CD4-positive, alpha-beta T cell treated with Interleukin-2 at 100 ng/mL for 4 hours (primary cell): ENCODE measurements at places on chromosomes 12 and 14.
A peak's percentile ranks its signal among the peaks of the same experiment; 100 is the strongest.

- DNase-seq: no peak
Observed at GRCh38 chr12:12661086-12661856, 34.7 kb downstream of the GPR19 start.

GRCh38 chr14:34593740-34594375 is 36.1 kb downstream of the SNX6 start:
- DNase-seq: no peak

DNA sequence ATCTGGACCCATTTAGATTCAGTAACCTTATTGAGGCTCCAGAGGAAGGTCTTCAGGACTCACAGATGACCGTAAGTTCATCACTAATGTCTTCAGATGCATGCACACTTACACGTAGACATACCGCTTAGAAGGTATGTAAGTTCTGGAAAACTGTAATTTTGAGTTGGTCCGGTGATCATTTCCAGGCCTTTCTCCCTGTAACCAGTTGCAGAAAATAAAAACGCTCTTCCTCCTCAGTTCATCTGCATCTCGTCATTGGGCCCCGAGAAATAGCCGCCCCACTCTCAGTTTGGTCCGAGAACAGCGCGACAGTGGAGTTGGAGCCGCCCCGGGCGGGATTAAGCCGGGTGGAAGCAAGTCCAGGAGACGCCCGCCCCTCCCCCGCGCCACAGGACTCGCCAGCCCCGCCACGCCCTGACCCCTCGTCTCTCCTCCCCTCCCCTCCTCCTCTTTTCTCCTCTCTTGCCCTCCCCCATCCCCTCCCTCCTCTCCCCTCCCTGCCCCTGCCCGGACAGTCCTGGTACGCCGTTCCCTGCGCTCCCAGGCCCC is 83.7 kb downstream of the TNFAIP2 start:
- DNase-seq: no peak

GRCh38 chr14:97485201-97485600 is 688.0 kb downstream of the VRK1 start:
- DNase-seq: no peak

- no peak for DNase-seq
Observed at GRCh38 chr14:105855893-105856675, 329.7 kb downstream of the TMEM121 start.

DNA sequence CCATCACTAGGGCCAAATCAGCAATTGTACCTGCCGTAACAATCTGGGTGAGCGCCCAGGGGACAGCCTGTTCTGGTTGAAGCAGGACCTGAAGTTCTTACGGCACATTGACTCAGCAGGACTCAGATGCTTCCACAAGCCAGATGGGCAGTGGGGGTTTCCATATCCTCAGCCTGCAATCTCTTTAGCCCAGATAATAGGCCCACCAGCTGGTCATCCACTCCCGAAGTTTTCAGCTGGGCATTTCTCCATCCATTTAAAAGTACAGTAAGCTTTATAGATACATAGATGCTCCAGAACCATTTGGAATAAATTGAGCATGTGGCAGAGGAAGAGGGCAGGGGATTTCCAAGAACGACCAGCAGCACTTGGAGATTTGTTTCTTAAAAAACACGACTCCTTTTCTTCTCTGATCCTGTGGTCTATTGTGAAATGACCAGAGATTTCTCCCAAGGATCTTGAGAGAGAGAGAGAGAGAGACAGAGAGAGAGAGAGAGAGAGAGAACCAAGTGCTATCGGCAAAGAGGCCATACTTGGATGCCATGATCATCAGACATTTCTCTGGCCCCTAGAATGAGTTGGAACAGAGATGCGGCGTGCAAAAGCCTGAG is 74.8 kb upstream of the PLXNC1 start:
- DNase-seq: no peak

DNA sequence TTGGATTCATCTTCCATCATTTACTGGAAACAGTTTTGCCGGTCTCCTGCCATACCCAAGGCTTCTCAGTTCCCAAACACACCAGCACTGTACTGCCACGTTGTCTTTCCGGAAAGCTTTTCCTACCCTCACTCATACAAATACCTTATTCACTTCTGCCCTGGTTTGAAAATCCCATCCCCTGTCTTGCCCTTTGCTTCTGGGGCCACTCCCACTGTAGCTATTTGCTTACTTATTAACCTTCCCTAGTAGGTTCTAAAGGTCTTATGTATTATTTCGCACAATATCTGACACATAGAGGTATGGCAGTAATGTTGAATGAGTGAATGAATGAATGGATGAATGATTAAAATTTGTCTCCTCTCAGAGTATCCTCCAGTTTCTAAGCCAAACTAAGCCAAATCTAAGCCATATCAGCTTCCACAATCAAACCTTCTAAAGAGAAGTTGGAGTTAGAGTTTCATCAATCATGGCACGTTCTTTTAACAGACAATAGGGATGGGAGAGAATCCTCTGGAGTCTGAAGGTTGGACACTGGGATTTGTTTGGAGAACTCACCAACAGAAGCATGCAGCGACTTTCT is 18.6 kb downstream of the TSPAN8 start:
- DNase-seq: no peak

DNA sequence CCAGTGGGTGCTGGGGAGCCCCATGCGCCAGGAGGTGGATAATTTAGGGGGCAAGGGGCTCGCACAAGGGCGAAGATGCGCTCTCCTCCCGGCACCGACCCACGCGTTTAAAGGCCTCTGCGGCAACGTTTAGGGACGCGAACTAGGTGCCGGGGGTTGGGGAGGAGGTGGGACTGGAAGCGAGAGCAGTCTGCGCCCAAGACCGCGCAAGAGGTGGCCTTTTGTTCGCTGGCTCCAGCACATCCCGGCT is 1.3 kb downstream of the SLC38A1 start:
- DNase-seq: no peak

DNA sequence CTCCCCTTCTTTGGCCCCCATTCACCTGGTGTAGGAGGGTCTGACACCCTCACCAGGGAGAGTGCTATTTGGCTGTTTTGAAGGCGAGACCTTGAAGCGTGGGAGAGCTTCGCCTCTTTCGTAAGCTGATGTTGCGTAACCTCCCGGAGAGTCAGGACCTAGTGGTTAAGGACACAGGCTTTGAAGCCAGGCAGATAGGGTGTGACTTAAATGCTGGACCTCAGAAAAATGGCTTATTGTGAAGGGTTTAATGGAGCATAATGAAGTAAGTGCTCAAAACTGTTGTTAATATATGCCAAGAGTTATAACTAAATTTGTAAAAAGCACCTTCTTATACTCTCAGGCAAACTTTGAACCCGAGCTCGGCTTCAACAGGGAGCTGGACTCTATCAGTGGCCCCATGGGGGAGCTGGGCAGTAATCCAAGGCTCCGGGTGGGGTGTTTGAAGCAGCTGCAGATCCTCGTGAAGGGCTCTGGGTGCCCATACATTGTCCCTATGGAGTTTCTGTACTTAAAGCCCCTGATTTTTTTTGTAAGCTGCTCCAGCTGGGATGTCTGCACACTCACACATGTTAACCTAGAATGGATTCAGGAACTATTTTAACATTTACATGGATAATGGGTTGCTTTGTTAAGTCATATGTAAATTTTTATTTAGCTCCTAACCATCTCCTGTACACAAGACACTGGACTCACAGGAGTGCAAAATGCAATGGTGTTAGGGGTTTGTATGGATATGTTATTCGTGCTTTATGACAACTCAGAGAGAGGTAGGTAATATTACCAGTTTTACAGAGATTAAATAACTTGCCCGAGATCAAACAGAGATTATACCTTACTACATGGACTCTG is 26.0 kb downstream of the PPFIBP1 start:
- DNase-seq: no peak

DNA sequence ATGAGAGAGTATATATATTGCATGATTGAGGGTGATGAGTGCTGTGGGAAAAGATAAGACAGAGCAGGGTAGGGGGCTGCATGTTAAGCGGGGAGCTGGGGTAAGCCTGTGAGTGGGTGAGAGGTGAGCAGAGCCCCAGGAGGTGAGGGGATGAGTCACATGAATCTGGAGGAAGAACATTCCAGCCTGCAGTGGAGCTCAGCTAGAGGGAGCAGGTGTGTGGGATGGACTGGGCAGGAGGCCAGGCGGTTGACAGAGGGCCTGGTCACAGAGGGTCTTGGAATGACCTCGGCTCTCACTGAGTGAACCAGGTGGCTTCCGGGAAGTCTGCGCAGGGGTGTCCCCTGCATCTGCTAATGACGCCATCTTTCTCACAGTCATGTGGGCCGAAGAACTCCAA is 44.4 kb downstream of the GIT2 start:
- DNase-seq: no peak

- DNase-seq: no peak
Observed at GRCh38 chr14:93969082-93969828, 7.1 kb downstream of the ASB2 start.

- peak; percentile 30 for DNase-seq
Observed at GRCh38 chr12:12717586-12718380, 615 bp downstream of the CDKN1B start.

DNA sequence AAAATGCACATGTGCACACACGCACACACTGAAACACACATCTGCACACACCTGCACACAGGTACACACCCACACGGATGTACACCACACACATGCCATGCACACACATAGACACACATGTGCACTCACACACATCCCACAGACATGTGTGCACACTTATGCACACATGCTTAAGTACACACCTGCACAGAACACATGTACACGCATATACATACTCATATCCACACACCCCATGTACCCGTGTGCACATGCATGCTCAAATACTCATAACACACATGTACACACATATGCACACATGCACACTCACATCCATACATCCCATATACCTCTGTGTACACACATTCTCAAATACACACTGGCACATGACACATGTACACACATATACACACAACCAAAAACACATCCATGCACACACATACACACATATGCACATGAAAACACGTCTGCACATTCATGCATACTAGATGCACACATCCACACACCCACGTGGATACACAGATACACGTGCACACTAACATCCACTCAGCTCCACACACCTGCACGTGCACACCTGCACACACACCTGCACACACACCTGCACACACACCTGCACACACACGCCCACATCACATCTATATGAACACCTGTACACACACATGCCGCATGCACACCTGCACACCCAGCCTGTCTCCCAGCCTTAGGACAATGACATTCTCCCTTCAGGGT is 336.7 kb downstream of the ADGRD1 start:
- DNase-seq: no peak

DNA sequence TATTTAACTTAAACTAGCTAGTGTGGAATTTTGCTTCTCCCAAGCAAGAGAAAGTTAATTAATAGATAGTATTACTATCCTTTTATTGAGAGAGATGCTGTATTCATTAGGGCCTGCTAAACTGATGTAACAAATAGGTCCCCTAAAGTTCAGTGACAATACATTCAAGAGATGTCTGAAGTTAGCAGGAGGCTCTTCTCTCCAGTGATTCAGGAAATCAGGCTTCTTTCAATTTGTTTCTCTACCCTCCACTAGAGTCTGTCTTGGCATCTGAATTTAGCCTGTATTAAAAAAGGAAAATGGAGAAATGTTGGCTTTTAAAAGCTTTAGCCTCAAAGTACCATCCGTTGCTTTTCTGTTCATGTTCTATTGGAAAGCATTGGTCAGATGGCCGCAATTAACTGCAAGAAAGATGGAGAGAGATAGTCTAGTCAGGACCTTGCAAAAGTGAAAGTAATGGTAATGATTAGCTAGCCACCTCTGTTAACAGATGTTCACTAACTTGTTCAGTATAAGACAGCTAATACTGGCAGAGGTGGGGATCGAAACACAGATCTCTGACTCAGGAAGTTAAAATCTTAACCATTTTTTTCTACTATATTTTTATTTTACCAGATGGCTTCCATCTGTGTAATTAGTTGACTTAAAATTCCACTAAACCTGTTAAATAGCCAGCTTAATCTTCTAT is 786.8 kb downstream of the TMTC2 start:
- DNase-seq: no peak

DNA sequence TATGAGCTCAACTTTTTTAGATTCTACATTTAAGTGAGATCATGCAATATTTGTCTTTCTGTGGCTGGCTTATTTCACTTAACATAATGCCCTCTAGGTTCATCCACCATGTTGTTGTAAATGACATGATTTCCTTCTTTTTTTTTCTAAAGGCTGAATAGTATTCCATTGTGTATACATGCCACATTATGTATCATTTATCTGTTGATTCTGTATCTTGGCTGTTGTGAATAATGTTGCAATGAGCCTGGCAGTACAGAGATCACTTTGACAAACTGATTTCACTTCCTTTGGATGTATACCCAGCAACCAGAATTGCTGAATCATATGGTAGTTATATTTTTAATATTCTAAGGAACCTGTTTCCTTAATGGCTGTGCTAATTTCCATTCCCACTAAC is 19.1 kb downstream of the FBXW8 start:
- no peak for DNase-seq

DNA sequence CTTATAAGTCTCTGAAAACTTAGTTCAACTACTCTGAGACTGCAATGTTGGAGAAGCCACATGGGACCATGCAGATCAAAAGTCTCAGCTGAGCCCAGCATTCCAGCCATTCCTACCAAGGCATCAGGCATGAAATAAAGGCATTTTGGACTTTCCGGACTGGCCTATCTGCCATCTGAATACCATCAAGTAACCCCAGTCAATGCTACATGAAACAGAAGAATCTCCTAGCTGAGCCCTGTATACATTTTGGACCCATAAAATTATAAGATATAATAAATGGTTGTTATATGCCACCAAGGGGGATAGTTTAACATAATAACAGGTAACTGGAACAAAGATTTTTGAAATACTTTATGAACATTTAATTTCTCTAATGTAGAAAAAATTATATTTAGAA is 9.3 kb upstream of the TMEM260 start:
- DNase-seq: no peak

DNA sequence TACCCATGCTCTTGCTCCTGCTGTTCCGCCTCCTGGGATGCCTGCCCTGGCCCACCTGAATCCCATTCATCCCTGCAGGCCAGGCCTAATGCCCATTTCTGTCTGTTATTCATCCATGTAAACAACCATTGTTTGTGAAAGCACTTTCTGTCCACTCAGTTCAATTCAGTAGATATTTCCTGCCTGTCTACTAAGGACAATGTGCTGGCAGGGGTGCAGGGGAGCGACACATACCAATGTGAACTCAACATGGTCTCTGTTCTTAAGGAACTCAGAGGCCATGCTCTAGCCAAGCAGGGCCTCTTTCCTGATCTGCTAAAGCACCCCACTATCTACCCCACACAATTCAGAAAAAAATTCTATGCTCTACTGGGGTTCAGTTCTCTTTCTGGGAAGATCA is 88.5 kb upstream of the ZFP36L1 start:
- no peak for DNase-seq

GRCh38 chr14:36863271-36863670 is 201.6 kb downstream of the PAX9 start:
- DNase-seq: no peak

DNA sequence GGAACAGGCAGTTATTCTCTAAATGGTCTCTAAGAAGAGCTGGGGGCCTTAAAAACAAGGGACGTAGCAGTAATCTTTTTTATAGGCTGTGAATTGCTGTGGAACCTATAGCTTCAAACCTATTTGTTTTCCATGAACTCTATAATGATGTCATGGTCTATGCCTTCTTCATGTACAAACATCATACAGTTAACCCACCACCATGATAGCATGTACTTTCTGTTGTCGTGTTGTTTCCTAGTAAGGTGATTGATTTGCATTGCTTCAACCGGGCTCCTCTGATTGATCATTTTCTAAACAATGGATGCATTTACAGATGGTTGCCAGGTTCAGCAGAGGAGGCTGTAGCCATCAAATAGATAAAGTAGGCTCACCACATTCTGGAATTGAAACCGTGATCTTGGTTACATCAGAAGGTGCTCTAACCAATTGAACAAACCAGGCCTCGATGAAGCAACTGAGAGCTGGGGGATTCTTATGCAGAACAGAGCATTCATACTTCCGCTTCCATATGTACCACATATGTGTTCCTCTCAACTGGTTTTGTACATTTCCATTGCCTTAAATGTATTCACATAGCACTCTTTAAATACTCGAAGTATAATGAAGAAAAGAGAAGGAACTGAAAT is 25.6 kb upstream of the PCNX1 start:
- DNase-seq: no peak
